Stimulated activated CD4-positive, alpha-beta T cell treated with anti-CD3 and anti-CD28 coated beads, Interleukin-4, amount 100 ng/mL, for 48 hours (primary cell): ENCODE measurements at places on chromosomes 12 and 14.
A peak's percentile ranks its signal among the peaks of the same experiment; 100 is the strongest.

GRCh38 chr14:32327255-32327961, 1.7 kb upstream of the AKAP6 start:
- no peak for DNase-seq

DNA sequence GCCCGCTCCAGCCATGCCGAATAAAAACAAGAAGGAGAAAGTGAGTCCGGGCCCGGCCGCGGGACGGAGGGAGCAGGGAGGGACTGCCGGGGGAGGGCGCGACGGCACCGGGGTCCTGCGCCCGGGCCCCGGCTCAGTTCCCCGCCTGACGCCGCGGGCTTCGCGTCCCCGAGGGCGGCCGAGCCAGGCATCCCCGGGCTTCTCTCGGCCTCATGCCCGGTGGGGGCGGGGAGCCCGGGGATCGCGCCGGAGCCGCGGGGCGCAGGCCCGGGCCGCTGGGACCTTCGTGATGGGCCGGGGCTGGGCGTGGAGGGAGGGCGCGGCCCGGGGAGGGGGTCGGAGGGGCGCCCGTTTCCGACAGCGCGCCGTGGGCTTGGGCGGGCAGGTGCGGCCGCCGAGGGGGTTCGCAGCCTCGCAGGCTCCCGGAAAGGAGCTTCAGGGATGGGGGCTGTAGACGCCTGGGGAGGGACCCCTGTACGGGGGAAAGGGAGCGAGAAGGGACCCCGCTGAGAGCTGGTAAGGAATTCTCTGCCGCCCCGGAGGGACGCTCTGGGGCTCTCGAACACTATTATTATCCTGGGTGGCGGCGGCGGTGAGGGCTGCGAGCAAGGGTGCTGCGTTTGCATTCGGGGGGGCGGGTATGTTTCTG, 496 bp downstream of the PPP2R5C start:
- DNase-seq: peak; percentile 28

- DNase-seq: no peak
Observed at GRCh38 chr12:70031046-70031445, 206.0 kb downstream of the MYRFL start.

DNA sequence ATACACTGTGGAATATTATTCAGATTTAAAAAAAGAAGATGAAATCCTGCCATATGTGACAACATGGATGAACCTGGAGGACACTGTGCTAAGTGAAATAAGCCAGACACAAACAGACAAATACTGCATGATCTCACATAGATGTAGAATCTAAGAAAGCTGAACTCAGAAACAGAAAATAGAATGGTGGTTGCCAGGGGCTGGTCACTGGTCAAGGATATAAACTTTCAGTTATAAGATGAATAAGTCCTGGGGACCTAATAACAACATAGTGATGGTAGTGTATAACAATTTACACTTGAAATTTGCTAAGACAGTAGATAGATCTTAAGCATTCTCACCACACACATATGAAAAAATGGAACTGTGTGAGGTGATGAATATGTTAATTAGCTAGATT, 161.3 kb upstream of the TMCC3 start:
- DNase-seq: no peak

DNA sequence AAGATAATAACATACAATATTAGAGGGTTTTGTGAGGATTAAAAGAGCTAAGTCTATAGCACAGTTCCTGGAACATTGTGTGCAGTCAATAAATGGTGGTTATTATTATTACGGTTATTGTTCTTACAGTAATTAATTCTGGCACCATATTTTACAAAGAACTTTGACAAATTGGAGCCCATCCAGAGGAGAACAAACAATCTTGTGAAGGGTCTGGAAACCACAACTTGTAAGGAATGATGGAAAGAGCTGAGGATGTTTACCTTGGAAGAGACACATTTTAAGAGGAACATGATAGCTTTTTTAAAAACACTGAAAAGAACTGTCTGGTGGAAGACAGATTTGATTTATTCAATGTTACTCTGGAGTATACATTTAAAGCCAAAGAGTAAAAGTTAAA, 150.5 kb upstream of the KRR1 start:
- no peak for DNase-seq
